Stimulated activated CD8-positive, alpha-beta memory T cell treated with anti-CD3 and anti-CD28 coated beads, Interleukin-15, amount 100 ng/mL, for 48 hours (primary cell): ENCODE measurements at places on chromosomes 7 and 10.

DNA sequence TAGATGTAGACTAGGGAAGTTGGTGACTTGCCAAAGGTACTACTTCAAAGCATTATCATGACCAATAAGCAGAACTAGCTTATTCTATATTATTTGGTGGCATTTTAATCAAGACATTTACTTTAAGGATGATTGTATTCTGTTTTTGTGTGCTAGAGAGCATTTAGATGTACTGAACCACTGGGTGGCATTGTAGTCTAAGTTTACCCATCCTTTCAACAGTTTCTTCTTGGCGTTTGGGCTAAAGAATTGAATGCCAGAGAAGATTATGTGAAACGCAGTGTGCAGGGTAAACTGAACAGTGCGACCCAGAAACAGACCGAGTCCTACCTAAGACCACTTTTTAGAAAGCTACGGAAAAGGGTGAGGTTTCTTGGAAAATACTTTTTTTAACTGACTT lies 26.8 kb downstream of the PRPF18 start:
- DNase-seq, result no peak

- DNase-seq, result no peak
Measured at GRCh38 chr7:120920591-120921274, 29.8 kb upstream of the ING3 start.

- DNase-seq, result no peak
Measured at GRCh38 chr7:105653441-105654005, 72.2 kb upstream of the EFCAB10 start.

GRCh38 chr7:898855-899681 lies 22.7 kb downstream of the GET4 start:
- DNase-seq, result no peak

- DNase-seq, result no peak
Measured at GRCh38 chr10:104260775-104261115, 6.1 kb downstream of the GSTO1 start.

DNA sequence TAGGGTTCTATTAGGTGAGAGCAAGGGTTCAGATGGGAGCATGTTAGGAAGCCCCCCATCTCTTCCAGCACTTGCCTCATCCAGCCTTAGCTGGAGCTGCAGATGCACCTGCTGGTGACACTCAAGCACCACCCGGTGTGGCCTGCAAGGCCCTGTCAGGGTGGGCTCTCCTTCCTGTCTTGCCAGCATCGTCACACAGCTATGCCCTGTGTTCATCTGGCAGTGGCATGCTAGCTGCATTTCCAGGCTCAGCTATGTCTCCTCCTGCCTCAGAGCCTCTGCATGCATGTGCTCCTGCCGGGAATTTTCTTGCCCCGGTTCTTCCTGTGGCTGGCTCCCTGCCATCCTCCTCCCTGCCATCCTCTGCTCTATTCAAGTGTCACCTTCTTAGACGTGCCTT lies 129.7 kb upstream of the KLF6 start:
- DNase-seq, result no peak

DNA sequence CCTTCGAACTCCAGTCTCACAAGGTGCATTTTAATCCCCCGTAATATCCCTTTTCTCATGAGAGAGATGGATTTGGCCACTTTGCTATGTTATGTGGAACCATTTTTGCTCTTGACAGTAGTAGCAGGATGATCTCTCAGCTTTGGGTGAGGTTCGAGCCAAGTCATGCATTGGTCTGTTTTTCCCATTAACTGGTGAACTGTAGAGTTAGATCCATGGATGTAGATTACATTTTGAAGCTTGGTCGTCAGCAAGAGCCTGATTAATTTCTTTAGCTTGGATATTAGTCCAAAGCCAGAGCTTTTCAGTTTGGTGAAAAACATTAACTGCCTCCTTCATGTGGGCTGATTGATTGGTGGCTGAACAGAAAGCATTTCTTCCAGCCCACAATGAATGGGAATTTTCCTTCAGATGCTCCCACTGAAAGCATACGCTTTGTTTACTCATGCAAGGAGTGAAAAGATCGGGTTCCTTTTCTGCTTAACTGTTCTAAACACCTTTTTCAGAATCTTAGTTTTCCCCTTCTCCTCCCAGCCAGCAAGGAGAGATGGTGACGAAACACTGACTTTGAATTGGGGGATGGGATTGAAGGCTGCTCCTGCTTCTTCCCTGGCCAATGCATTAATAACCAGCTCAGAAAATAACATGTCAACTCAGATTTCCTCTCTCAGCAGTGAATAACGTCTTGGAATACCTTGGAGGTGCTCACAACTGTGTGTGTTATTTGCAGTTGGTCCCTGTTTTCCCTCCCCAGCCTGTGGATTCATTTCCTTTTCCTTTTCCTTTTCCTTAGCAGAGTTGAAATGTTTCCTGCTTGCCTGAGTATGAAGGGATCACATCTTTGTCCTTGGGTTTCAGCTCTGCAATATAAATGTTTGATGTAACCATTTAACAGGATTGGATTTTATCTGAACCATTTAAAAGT lies 351.8 kb upstream of the FZD8 start:
- DNase-seq, result no peak

GRCh38 chr7:22213081-22213480 lies 143.9 kb downstream of the RAPGEF5 start:
- DNase-seq, result no peak

GRCh38 chr7:29748286-29749099 lies 57.8 kb upstream of the WIPF3 start:
- no peak for DNase-seq

DNA sequence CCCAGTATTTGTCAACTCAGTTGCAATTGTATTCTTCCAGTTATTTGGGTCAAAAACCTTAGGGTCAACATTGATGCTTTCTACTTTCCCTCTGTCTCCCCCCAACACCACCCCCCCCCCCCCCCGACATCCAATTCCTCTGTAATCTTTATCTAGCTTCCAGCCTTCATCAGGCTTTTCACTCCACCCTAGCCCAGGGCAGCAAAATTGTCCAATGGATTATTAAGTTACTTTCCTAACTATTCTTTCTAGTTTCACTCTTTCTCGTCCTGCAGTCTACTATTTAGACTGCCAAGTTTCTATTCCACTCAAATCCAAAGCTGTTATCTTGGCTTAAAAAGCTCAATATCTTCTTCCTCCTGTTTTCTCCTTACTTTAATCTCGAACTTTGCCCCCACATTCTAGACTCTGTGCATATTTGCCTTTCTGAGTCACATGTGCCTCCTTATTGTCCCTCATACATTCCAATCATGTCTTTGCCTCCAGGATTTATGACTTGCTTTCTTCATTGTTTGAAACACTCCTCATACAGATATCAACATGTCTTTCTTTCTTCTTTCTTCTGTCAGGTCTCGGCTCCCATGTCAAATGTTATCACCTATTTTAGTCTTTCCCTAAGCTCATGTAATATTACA lies 196.6 kb upstream of the TMEM196 start:
- no peak for DNase-seq

- DNase-seq, result no peak
Measured at GRCh38 chr10:118407026-118407425, 64.9 kb upstream of the FAM204A start.

- no peak for DNase-seq
Measured at GRCh38 chr10:77773631-77774426, 136.2 kb upstream of the KCNMA1 start.

DNA sequence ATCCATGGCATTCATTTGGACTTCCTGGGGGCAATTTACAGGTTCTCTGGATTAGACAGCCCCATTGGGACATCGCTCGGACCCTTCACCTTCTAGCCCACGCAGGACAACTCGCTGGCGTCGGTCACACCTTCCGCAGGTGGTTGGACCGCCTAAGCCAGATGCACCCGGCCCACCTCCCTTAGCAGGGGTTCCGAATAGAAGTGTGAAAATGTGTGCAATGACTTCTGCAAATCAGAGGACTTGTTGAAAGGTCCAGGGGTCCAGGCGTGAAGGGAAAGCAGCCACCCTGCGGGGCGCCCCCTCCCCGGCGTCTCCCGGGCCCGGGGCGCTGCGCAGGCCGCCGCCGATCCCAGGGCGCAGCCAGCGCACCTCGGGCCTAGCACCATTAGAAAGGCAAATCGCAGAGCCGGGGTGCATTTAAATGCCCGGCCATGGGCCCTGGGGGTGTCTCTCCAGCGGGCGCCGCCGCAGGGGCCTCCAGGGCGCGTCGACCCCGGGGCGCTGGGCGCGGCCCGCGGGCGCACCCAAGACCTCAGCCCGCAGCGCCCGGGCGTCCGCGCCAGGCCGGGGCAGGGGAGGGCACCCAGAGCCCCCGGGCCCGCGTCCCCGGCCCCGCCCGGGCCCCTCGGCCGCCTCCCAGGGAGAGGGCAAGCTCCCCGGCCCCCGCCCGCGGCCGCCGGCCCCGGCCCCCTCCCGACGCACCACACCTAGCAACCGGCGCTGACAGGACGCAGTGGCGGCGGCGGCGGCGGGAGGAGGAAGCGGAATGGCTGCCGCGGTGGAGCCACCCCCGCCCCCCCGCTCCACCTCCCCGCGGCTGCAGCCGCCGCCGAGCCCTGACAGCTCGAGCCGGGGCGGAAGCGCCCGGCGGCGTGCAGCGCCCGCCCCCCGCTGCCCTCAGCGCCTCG lies 1.2 kb downstream of the JAZF1 start:
- peak; percentile 55 for DNase-seq

DNA sequence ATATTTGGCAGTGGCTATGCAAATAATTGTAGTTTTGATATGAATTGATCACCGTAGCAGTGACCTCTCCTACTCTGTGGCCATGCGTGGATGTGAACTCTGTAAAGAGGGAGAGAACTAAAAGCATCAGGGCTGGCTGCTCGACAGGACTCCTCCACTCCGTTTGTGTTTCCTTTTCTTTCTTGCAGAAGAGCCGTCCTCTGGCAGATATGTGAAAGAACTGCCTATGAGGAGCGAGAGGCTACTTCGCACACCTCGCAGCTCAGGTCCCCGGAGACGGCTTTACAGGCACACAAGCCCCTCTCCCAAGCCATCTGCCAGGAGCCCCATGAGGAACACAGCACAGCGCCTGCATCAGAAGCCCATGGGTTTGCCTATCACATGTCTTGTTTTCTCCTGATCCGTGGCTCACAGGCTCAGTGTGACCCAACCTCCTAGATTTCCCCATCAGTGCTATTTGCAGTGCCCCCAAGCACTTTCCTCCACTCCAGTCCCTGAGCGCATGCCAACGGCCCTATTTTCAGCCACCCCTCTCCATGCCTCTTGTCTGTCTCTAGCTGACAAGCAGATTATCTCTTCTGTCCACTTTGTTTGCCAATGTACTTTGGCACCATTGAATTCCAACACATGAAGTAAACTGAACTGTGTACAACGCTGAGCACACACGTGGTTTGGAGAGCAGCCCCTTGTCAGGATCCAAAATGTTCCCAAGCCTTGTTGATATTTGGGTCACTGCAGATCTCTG lies 164.3 kb upstream of the AKR1E2 start:
- DNase-seq, result no peak

- DNase-seq, result no peak
Measured at GRCh38 chr10:130167707-130168106, 31.5 kb downstream of the GLRX3 start.

GRCh38 chr10:100468978-100469377 lies 6.2 kb downstream of the WNT8B start:
- no peak for DNase-seq

DNA sequence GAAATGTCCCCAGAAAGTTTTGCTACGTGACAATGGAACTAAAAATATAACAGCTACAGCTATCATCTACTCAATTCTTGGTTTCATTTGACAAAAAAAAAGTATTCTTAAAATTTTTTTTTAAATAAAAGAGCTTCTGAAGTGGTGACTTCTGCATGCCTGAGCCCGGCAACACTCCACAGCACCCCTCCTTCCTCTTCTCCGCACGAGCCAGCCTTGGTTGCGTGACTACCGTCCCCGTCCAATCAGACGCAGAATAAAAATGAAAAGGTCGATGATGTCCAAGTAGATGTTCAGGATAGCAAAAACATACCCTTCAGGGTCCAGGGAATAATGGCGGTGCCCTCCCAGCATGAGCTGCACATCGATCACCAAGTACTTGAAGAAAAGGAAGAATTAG lies 34.5 kb upstream of the GATAD1 start:
- no peak for DNase-seq

- DNase-seq, result no peak
Measured at GRCh38 chr7:110943701-110944345, 147.1 kb upstream of the LRRN3 start.

- DNase-seq, result no peak
Measured at GRCh38 chr7:17502213-17503060, 204.0 kb downstream of the AHR start.

- DNase-seq, result no peak
Measured at GRCh38 chr7:44636041-44636584, 29.7 kb downstream of the OGDH start.

GRCh38 chr10:69629519-69629896 lies 539 bp upstream of the FAM241B start:
- no peak for DNase-seq

DNA sequence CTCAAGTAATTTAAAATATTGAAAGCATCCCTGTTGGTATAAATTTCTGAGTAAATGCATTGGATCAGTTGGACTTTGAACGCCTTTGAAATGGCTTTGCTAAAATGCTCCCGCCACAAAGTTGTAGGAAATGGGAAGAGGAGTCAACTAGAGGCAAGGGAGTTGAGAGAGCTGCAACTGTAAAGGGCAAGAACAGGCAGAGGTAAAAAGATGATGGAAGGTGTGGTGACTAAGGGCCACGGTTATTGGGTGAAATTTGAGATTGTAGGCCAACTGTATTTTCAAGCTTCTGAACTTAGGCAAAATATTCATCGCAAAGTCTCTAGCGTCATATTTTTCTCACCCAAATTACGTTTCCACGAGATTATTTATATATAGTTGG lies 595 bp upstream of the SUMF2 start:
- no peak for DNase-seq

GRCh38 chr7:128781126-128781525 lies 5.5 kb upstream of the OPN1SW start:
- no peak for DNase-seq

GRCh38 chr7:122199171-122199570 lies 55.1 kb upstream of the AASS start:
- DNase-seq, result no peak

DNA sequence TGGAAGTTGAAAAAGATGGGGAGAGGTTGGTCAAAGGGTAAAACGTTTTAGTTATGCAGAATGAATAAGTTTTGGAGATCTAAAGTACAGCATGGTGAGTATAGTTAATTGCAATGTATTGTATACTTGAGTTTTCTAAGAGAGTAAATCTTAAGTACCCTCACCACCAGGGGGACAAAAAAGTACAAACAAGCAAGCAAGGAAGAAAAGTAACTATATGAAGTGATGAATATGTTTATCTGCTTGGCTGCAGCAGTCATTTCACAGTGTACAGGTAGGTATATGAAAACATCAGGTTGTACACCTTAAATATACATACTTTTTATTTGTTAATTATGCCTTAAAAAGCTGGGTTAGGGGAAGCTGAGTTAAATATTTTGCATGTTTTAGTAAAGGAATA lies 157.3 kb downstream of the PCLO start:
- DNase-seq, result no peak

DNA sequence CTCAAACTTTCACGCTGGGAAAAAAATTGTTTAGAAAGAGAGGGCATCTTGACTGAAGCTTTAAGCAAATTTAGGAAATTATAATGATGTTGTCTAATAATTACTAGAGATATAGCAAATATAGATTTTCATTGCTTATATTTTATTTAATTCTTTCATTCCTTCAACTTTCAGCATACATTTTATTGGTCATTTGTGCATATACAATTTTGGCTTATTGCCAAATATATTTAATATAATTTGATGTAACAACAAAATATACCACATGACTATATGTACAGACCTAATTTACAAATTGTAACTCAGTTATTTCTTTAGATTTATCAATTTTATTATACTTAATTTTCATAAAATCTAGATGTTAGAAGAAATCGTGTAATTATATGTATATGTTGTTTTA lies 390.1 kb downstream of the ATRNL1 start:
- DNase-seq, result no peak

GRCh38 chr10:49610458-49611165 lies 502 bp downstream of the SLC18A3 start:
- DNase-seq, result no peak

GRCh38 chr10:119403921-119404320 lies 138.6 kb downstream of the RGS10 start:
- DNase-seq, result no peak
